ENCODE measurements at places on chromosomes 16 and 17.

DNA sequence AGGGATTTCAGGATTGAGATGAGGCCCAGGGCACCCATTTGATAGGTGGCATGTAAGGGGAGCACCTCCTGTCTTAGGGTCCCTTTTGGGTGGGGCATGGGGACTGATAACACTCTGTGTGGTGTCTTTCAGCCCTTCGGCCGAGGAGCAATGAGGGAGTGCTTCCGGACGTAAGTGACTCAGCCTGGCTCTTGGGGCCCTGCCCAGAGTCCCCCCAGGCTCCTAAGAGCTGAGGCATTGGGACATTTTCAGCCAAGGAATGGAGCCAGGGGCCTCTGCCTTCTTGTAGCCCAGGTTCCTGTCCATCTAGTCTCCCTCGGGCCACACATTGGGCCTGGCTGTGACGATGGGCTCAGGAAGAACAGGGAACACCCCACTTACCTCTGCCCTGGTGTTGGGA lies 44.4 kb downstream of the EEF2K start:
- no peak for DNase-seq

- no peak for DNase-seq
Observed at GRCh38 chr16:75044800-75045361, 46.1 kb downstream of the ZNRF1 start.

DNA sequence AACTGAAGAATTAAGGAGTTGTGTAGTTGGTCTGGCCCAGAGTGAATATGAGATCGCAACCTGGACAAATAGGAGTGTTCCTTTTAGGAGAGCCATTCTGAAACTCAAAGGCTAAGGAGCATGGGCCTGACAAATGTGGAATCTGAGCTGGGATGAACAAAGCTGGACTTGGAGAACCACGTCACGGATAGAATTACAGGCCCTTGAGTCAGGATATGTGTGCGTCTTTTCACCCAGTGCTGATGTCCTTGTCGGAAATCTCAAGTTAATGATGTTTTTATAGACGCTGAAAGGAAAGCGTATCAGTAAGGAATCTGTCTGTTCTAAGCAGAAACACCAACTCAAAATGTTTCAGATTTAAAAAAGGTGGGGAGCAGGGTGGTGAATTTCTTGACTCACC lies 173.8 kb upstream of the ZKSCAN2 start:
- DNase-seq = no peak

GRCh38 chr17:18228176-18228682 lies 2.8 kb downstream of the LLGL1 start:
- DNase-seq = no peak

DNA sequence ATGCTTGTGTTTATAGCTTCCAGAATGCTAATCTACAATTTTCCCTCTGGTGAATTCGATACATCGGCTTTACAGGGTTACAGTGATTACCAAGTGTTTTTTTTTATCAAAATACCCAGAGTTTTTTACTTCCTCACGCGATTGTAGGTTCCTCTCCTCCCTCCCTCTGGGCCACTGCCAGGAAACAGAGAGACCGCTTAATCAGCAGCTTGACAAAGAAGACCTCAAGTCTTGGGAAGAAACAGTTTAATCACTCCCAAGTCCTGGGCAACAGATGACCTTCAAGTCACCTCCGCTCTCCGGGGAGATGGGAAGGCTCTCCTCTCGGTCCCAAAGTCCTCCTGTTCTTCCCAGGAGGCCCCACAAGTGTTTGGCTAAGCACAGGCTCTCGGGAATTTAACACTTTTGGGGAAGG lies 23.5 kb downstream of the SMTNL2 start:
- no peak for DNase-seq

Measured in activated T-cell treated with anti-CD3 and anti-CD28 coated beads for 1 hour (primary cell).